Renal cortex interstitium (tissue), 15 donors: ENCODE measurements at places on chromosomes 5 and 9. TPM values are rescaled to one million over a fixed set of nuclear protein-coding genes. Genes with fewer than 3 reads are reported as not detected.

DNA sequence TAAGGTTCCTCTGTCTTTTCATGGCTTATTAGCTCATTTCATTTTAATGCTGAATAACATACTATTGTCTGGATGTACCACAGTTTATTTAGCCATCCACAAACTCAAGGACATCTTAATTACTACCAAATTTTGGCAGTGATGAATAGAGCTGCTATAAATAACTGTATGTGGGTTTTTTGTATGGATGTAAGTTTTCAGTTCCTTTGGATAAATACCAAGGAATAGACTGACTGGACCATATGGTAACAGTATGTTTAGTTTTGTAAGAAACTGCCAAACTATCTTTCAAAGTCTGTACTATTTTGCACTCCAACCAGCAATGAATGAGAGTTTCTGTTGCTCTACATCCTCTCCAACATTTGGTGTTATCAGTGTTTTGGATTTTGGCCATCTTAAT lies 38.7 kb downstream of the SCAMP1 start:
- no peak for DNase-seq

- DNase-seq = peak; percentile 64
Measured at GRCh38 chr9:137878146-137878941, 762 bp downstream of the CACNA1B start.

GRCh38 chr5:143244000-143244736 lies 159.3 kb downstream of the NR3C1 start:
- DNase-seq = no peak

SLC23A1 gene
- 21.7 TPM for polyA plus RNA-seq

GRCh38 chr5:168885324-168886120 lies 306.4 kb upstream of the PANK3 start:
- no peak for DNase-seq

DNA sequence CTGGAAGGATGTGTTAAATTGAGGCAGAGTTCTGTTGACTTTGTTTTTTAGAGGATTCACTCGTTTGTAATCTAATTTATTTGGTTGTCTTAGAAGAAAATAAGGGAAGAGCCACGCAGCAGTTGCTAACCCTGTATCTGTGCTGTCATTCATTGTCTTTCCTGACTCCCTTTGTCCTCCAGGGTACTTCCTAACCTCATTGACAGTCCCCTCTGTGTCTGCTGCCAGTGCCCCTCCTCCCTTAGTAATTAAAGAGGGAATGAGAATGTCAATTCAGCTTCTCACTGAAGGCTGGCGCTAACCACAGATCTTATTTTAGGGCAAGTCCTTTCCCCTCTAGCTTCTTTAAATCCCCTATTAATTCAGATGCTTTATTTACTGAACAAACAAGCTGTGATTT lies 84.0 kb downstream of the MAST4 start:
- no peak for DNase-seq

GRCh38 chr5:167576897-167577296 lies 714.5 kb upstream of the WWC1 start:
- DNase-seq = no peak

GABRA6 gene
- not detected for polyA plus RNA-seq

DNA sequence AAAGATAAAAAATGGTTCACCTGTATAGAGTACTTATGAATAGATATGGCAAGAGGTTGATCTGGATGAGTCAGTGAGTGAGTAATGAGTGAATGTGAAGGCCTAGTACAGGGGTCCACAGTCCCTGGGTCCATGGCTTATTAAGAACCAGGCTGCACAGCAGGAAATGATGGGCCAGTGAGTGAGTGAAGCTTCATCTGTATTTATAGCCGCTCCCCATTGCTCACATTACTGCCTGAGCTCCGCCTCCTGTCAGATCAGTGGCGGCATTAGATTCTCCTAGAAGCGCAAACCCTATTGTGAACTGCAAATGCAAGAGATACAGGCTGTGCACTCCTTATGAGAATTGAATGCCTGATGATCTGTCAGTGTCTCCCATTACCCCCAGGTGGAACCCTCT lies 307.7 kb upstream of the ZNF608 start:
- no peak for DNase-seq

TSLP gene
- polyA plus RNA-seq = 0.07 TPM
